Dermis microvascular lymphatic vessel endothelial cell (primary cell): ENCODE measurements at places on chromosomes 1 and 21. TPM values are rescaled to one million over a fixed set of nuclear protein-coding genes. Genes with fewer than 3 reads are reported as not detected.

The ZNF648 gene
- total RNA-seq = not detected in 2 replicates

The KRTAP7-1 gene
- not detected in 2 replicates for total RNA-seq

The DCST1 gene
- not detected in 2 replicates for total RNA-seq

The AGO1 gene
- total RNA-seq = 9.2 and 12.5 TPM in 2 replicates

The KLHDC7A gene
- total RNA-seq = not detected in 2 replicates

The PTGER3 gene
- under 0.01 TPM in 1 of 2 replicates, not detected in the other for total RNA-seq

The ERICH3 gene
- total RNA-seq = not detected in 2 replicates

The UMODL1 gene
- not detected in 2 replicates for total RNA-seq

The GCSAML gene
- not detected in 2 replicates for total RNA-seq

The CRNN gene
- total RNA-seq = not detected in 2 replicates

The PLA2G5 gene
- total RNA-seq = under 0.01 and 0.25 TPM in 2 replicates

The TLR5 gene
- total RNA-seq = 0.13 and 0.51 TPM in 2 replicates

The NTNG1 gene
- 0.13 TPM in 2 replicates for total RNA-seq

The RNF11 gene
- total RNA-seq = 71.2 and 120 TPM in 2 replicates

The MYBPH gene
- total RNA-seq = not detected in 2 replicates
